ENCODE measurements at places on chromosomes 7 and 10.

GRCh38 chr7:5349005-5349380 is 66.2 kb downstream of the SLC29A4 start:
- no peak for DNase-seq

GRCh38 chr7:45132708-45133320 is 21.3 kb upstream of the TBRG4 start:
- no peak for DNase-seq

DNA sequence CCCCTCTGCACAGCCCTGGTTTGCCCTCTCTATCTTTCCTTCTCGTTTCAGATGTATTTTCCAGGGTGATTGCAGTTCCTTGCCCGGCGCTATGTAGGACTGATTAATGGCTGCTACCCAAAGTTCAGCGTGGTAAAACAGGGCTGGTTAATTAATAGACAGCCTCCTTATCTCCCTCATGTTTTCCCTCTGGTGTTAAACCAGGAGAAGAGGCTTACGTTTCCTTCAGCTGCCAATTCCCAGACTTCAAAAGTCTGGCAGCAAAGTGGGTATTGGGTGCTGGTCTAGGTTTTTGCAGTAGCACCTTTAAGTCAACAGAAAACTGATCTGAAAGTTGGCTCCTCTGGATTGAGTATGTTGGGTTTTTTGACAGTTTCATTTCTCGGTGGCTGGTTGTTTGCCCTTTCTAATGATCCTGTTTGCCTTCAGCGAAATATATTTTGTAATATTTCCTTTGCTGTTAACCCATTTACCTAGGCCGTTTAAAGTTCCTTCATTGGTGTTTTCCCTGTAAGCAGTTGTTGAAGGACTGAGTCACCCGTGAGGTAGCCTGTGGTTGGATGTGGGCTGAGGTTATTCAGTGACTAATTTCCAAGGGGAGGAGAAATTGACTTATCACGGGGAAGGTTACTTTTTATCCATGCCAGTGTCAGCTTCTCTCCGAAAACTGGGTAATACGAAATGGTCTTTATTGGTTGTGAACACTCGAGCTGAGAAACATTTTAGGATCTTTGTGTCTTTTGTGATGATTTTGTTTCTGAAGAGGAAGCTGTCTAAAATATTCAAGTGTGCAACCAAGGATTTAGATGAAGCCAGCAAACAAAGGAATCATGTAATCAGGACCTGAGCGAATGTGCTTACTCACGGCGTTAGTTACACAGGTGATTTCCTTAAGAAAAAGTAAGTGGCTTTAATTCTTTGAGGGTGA is 257.2 kb downstream of the KIAA1217 start:
- DNase-seq = no peak

DNA sequence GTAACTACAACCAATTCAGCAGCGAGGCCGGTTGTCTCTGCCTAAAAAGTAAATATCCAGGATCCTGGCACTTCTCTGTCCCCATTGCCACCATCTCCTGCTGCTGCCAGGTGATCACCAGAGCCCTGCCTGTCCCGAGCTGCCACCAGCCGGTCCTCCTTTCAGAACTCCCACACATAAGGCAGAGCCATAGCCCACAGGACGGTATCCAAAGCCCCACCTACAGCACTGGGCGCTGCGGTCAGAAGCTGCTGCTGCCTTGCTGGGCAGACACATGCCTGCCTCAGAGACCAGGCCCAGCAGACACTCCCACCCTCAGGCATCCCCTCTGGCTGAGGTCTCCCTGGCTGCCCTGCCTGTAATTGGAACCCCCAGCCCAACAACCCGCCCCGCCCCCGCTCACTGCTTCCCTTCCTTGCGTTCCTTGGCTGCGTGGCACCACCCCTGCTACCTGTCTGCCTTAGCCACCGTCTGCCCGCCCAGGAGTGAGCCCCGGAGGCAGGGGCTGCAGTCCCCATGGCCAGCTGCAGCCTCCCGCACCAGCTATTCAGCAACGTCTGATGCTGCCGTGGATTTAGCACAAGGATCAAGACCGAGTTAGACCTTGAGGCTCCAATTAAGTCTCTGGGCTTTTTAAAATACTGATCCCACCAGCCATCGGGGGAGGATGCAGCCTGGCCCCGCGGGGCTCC is 100.7 kb downstream of the CYTH3 start:
- no peak for DNase-seq

- no peak for DNase-seq
These were observed 38.5 kb upstream of the ITPRID1 start for GRCh38 chr7:31475368-31475767.
